Neural crest cell (in vitro differentiated cells): ENCODE measurements at places on chromosomes 6 and 20. TPM values are rescaled to one million over a fixed set of nuclear protein-coding genes. Genes with fewer than 3 reads are reported as not detected.
A peak's percentile ranks its signal among the peaks of the same experiment; 100 is the strongest.

Gene NKX2-4
- not detected in 2 replicates for total RNA-seq

DNA sequence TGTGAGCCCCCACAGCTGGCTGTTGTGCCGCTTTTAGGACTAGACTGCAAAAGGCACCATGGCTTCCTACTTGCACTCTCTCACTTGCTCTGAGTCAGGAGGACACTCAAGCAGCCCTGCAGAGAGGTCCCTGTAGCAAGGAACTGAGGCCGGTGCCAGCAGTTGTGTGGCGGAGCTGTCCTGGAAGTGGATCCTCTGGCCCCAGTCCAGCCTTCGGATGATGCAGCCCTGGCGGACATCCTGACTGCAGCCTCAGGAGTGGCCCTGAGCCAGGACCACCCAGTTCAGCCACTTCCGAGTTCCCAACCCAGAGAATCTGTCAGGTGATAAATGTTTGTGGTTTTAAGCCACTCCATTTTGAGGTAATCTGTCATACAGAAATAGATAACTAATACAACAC is 17.5 kb downstream of the CTCFL start:
- no peak for DNase-seq

Gene RUNX2
- 0.14 and 0.16 TPM in 2 replicates for total RNA-seq

DNA sequence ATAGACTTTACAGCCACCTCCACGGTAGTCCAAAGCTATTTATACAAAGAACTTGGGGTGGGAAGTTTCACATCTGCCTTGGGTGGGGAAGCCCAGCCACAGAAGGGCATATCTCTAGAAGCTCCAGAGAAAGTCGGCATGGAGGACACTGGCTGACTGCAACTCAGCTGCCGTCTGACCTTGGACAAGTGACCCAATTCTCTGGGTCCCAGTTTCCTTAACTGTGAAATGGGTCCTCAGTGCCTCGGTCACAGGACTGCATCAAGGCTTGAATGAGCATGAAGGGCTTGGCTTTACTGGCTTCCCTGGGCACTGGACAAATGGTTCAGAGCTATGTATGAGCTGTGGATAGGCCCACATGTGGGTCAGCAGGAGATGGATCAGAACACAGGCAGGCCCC is 58.6 kb downstream of the NOL4L start:
- no peak for DNase-seq

DNA sequence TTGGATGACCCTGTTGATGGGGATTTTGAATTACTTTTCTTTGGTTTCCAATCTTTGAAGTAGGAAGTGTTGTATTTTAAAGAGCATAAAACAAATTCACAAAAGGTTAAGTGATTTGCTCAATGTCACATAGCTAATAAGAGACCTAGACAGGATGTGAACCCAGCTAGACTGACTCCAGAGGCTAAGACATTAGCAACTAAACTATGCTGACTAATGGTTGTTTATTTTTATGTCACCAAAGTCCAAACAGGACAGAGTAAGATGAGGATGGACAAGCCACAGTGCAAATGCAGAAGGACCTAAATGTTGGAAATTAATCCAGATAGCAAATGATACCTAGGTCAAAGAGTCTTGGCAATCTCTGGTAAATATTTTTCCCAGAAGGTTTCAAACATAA is 38.0 kb downstream of the OGFRL1 start:
- no peak for DNase-seq

DNA sequence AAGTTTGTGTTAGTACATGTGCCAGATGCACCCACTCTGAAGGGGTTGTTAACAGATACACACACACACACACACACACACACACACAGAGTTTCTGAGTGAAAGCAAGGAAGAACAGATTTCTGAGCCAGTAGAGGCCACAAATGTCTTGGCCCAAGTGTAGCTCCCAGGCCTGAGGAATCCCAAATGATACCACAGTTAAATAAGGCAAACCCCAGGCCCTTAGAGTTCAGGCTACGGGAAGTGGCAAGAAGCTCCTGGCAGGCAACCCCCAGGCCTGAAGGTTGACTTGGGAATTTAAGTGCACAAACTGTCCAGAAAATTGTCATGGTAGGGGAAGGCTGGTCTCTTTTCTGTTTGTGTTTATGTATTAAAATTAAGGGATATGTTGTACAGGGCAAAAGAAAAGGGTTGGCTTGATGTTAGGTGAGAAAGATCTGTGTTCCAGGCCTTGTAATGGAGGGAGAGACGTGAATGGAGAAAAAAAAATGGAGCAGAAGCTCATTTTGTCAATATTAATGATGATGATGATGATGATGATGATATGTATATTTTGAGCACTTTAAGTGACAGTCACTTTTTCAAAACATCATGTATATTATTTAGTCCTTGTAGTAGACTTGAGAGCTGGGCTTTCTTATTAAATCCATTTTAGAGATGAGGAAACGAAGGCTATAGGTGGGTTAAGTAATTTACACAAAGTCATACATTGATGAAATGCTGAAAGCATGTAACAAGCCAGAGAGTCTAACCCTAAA is 317.0 kb upstream of the JAG1 start:
- no peak for DNase-seq

DNA sequence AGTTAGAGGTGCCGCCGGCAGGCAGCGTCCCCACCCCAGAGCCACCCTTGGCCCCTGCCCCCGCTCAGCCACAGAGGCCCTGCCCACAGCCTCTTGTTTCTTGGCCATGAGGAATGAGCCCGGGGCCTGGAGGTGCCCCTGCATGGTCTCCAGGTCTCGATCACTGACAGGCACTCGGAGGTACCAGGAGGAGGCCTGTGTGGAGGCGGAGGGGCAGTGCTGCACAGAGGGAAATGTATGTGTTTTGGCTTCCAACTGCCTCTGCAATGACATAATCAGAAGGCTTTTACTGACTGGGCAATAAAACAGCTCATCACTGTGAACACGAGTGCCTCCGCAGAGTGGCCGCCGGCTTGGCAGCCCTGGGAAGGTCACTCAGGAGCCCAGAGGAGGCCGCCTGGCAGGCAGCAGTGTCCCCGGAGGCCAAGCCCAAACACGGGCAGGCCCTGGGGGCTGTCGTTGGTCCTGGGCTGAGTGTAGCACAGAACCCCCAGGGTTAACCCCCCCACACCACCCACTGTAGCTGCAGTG is 61.1 kb upstream of the GATA5 start:
- DNase-seq: no peak

DNA sequence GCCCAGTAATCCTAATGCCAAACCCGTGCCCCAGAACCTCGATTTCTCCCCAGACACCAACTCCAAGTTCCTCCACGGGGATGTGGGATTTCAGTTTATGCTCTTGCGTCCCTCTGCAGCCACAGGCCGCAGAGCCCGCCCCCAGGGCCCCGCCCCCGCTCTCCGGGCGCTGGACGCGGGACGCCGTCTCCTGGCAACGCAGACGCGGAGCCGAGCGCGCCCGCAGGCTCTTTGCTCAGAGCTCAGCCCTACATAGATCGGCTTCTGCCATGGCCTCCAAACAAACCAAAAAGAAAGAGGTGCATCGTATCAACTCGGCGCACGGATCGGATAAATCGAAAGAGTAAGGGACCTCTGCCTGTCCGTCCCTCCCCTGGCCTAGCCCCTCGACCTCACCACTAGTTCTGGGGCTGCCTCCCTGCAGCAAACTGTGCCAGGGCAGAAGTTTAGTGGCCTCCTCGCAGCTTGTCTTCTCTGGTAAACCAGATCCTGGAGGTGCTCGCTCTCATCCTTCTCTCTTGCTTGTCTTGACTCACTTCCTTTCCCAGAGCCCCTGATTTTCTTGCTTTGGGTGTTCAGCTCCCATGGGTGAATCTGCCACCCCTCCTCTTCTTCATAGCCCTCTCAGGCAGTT is at the start of gene ADGB:
Gene ADGB, plus strand, starts transcription at position 201 of the 634 bp plus-strand sequence. Its CDS starts 69 bp downstream, at position 270.
- peak; percentile 70 for DNase-seq

DNA sequence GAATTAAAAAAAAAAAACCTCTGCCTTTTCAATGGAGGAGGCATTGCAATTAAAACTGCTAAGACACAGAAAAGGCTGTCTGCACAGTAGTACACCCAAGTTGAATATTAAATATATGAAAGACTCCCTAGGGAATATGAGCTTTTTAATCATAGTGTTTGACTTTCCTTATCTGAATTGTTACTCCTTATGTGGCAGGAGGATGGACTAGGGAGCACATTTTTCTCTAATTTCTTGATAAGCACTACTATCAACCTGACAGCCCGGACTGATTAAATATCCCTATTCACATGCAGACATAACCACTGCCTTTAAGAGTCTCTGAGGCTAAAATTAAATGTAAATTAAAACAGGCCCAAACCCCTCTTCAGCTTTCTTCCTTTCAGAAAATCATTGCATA is 428.6 kb upstream of the GJE1 start:
- no peak for DNase-seq

- DNase-seq: no peak
Observed at GRCh38 chr6:11188161-11188915, 44.1 kb downstream of the NEDD9 start.

DNA sequence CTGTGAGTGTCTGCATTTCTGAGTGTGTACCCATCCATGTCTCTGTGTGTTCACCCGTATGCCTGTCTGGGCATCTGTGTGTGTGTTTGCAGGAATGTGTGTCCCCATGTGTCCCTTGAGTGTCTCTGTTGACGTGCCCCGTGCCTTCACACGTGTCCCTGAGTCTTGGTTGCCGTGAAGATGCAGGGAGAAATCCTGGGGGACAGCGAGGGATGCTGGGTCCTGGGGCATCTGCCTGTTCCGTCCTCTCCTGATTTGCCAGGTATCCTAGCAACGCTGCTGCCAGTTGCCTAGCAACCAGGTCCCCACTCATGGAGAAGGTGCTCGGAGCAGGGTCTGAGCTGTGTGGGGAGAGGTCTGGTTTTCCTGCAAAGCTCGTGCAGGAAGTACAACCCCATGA is 6.0 kb upstream of the LKAAEAR1 start:
- no peak for DNase-seq

- DNase-seq: peak; percentile 20
Observed at GRCh38 chr6:11653028-11653583, 115.6 kb downstream of the TMEM170B start.
